Suprapubic skin (tissue), 4 donors: ENCODE measurements at places on chromosomes 16 and 17. TPM values are rescaled to one million over a fixed set of nuclear protein-coding genes. Genes with fewer than 3 reads are reported as not detected.

C16orf90 gene
- total RNA-seq = not detected

GRAPL gene
- not detected for total RNA-seq

DNA sequence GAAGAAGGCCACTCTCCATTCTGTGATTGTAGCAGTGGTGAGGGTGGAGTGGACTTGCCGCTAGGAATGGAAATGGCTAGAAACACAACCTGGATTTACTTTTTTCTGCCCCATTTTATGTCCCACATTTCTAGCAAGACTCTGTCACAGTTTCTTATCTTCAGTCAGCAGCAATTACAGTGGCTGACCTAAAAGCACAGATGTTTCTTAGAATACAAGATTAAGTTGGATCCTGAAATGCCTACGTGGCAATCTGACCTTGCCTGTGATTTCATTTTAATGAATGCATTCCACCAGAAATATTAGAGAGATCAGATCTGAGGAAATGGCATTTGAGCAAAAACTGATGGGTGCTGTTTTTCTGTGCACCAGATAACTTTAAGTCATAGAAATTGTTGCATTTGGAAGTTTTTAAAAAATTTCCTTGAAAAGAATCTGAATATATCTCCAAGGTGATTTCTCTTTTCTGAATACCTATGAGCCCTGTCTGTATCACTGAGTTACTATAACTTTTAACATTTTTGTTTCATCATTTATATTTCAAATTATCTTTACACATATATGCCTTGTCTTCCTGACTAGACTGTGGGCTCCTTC is 5.4 kb downstream of the HEATR3 start:
- DNase-seq = no peak

GRCh38 chr17:19264681-19265080 is 27.5 kb downstream of the EPN2 start:
- no peak for DNase-seq

- no peak for DNase-seq
These were observed 636 bp downstream of the WWOX start for GRCh38 chr16:78100112-78100467.
